ENCODE measurements at places on chromosomes 7 and 10. TPM values are rescaled to one million over a fixed set of nuclear protein-coding genes. Genes with fewer than 3 reads are reported as not detected.

TEX47 gene
- not detected for total RNA-seq

DNA sequence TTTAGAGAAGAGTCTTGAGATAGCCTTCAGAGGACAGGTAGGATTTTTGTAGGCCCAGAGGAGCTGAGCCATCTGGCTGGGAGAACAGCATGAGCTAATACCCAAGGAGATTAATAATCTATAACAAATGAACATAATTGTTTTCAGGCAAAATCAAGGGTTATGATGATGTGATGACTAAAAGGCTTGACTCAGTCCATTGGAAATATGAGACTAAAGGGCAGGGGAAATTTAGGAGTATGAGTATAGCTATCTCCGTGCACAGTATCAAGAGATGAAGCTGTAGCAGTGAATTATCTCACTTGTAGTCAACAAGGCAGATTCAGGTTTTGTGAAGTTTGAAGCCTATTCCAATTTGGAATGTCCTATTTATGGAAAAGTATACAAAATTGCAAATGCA, 40.1 kb downstream of the CSTF2T start:
- no peak for DNase-seq

DNA sequence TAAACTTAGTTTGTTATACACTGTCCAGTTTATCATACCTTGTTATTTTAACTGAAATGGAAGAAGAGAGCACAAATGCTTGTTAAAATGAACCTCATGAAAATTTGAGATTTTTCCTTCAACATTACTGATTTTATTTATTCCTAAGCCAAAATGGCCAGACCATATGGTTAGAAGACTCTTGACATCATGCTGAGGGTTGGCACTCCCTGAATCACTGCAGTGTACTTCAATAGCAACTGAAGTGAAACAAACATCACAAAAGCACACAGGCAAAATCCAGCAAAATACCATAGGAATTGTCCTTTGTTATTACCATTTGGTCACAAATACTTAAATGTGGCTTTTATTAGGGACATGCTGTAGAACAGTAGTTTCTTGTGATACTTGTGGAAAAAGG, 347.8 kb downstream of the NXPH1 start:
- DNase-seq, result no peak

DNA sequence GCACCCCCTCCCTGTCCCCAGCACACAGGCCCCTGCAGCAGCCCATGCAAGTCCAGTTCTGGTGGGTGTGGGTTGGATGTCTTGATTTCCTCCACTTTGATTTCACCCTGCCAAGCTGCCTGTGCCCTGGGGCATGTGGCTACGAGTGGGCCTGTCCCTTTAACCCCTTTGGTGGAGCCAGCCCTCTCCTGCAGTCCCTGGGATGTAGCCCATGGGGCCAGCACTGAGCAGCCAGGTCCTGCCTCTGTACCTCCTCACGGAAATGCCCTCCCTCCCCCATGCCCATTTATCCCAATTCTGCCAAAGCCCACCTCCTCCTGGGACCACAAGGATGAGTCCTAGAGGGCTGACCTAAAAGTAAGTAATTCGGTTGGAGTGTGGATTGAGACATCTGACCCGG, 11.9 kb downstream of the COL13A1 start:
- no peak for DNase-seq

VKORC1L1 gene
- total RNA-seq, result 14.9 TPM

MOGAT3 gene
- not detected for total RNA-seq

ADARB2 gene
- total RNA-seq, result 2.2 TPM

DNA sequence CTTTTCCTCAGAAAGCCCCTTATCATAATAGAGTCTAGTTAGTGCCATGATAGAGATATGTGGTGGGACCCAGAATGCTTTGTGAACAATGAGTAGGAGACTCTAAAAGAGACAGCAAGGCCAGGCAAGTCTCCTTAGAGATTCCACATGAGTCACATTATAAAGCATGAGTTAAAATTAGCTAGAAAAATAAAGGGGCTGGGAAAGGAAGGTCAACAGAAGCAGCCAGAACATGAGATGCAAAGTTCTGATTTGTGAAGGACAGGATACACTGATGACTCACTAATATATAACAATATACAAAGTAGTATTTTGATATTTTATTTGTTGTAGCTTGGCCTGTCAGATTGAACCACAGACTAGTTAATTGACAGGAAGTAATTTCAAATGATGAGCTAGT, 25.3 kb upstream of the SNX13 start:
- DNase-seq, result no peak

- no peak for DNase-seq
These were observed 59.4 kb downstream of the SHH start for GRCh38 chr7:155752756-155753445.

DNA sequence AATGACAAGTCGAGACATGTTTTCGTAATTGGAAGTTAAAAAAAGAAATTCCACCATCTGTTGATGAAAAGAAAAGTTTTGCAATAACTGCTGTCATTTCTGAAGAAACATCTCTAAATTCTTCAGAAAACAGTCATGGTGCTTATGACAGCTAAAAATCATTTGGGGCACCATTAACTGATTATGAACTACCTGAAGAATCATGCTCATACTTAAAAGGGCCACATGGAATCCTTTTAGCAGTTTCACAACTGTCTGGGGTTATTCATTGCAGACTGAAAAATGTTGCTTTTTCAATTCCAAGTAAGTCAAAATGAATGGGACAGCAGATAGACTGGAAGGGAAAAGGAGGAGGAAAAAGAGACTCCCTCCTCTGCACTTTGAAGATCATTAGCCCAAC, 134.2 kb downstream of the CHN2 start:
- no peak for DNase-seq

Data from activated CD4-positive, alpha-beta memory T cell treated with anti-CD3 and anti-CD28 coated beads for 36 hours (primary cell).